ENCODE measurements at places on chromosomes 7 and 10.

DNA sequence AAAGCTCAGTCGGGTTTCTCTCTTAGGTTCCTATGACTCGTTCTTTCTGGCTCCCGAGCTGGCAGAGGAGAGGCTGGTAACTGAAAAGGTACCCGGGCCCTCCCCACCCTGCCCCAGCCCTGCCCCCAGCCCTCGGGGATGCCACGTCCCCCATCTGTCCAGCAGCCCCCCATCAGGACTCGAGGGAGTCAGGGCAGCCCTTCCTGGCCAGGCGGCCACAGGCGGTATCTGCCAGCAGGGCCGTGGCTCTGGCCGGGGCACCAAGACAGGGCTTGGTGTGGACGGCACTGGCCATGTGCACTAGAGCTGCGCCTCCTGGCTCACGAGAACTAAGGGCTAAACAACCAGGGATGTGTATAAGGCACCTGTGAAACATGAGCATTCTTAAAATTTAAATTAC, 29.7 kb downstream of the KNDC1 start:
- no peak for DNase-seq

DNA sequence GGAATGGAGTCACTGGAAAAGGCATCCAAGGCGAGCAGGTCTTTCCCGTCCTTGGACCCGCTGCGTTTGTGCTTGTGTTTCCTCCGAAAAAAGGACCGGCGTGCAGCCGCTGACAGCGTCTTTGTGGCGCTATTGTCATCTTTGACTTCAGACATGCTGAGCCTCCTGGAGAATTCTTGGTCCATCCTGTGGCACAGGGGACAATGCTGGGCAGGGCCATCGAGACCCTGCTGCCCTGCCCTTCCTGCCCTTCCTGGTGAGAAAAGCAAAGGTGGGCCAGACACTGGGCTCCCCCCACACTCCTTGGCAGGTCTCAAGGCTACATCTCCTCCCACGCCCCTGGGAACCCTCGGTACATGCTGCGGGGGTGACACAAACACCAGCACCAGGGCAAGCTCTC, 120.9 kb downstream of the DLG5 start:
- no peak for DNase-seq

- DNase-seq = no peak
Observed at GRCh38 chr10:127392351-127393235, 156.5 kb upstream of the NPS start.

GRCh38 chr10:50604049-50604640, 19.6 kb downstream of the SGMS1 start:
- no peak for DNase-seq

DNA sequence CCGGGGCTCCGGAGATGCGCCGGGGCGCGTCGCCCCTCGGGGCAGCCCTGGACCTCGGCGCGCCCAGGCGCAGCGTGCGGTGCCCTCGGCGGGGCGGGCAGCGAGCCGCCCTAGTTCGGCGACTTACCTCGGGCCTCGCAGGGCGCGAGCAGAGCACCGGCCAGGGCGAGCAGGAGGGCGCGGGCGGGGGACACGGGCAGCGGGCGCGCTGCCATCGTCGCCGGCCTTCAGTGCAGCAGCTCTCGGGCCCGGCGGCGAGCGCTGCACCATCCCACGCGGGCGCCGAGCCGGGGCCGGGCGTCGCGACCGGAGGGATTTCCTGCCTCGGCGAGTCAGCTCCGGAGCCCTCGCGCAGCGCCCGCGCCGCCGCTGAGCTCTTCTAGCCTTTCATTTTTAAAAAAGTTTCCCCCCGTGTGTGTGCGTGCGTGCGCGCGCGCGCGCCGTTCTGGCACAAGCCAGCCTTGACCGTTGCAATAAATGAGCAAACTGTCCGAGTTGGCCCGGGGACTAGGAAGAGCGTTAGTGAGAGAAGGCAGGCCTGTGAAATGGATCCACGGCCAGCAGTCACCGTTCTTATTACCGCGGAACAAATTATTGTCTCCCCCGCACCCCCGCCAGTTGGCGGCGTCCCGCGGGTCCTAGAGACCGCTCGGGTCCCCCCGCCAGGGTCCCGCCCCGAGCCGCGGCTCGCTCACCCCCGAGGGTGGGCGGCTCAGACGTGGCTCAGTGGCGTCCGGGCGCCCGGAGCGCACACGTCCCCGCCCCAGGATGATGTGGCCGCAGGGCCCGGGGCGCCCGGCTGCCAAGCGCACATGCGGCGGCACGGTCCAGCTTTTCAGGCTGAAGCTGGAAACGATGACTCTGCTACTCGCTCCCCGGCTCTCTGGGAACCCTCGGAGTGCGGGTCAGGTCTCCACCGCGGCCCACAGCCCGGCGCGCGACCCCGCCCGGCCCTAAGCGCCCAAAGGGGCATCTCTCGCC, at the start of gene ADAM12:
TSS of gene ADAM12 (minus strand) at position 547 of the 981 bp plus-strand sequence. CDS start at position 215, 332 bp downstream.
- no peak for DNase-seq

DNA sequence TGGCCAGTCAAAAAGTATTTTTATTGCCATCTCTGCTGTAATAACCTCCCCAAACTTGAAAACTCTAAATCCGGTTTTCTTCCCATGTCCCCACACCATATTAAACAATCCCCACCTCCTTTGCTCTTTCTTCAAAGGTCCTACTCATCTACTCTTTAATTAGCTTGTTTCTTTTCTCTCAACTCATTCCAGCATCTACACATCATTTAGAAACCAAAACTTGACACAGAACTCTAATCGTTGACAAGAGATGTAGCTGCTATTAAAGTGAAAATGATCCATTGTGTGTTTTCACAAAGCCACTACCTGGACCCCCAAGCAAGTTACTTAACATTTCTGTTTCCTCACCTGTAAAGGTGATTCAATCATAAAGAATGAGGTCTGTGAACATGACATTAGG, 436.3 kb upstream of the NPVF start:
- no peak for DNase-seq

- no peak for DNase-seq
Observed at GRCh38 chr10:95297402-95297801, 6.6 kb upstream of the PDLIM1 start.

- DNase-seq = no peak
Observed at GRCh38 chr10:121404611-121405010, 193.6 kb downstream of the FGFR2 start.

All from stimulated activated CD8-positive, alpha-beta memory T cell treated with anti-CD3 and anti-CD28 coated beads, Interleukin-15, amount 100 ng/mL, for 48 hours (primary cell).